ENCODE measurements at places on chromosomes 2 and 18. TPM values are rescaled to one million over a fixed set of nuclear protein-coding genes. Genes with fewer than 3 reads are reported as not detected.

ENOSF1 gene
- 48.7 TPM for total RNA-seq

SNED1 gene
- 9.6 TPM for total RNA-seq

TCF23 gene
- not detected for total RNA-seq

TSN gene
- total RNA-seq, result 70.4 TPM

KCNG2 gene
- total RNA-seq, result not detected

CYRIA gene
- total RNA-seq, result 3.9 TPM

CCDC102B gene
- total RNA-seq, result 2.3 TPM

B4GALT6 gene
- total RNA-seq, result 5.3 TPM

CPO gene
- not detected for total RNA-seq

TMEM169 gene
- total RNA-seq, result 0.58 TPM

HOXD12 gene
- not detected for total RNA-seq

BCL11A gene
- not detected for total RNA-seq

STK16 gene
- 39.6 TPM for total RNA-seq

MC4R gene
- not detected for total RNA-seq

RESP18 gene
- total RNA-seq, result not detected

GAD1 gene
- 4.3 TPM for total RNA-seq

FOXD4L1 gene
- 0.43 TPM for total RNA-seq

ZBTB7C gene
- not detected for total RNA-seq

DGKD gene
- total RNA-seq, result 43.1 TPM

CRYGD gene
- not detected for total RNA-seq

AGXT gene
- not detected for total RNA-seq

MC5R gene
- total RNA-seq, result not detected

IL1B gene
- total RNA-seq, result 1.4 TPM

TXNDC2 gene
- total RNA-seq, result 0.11 TPM

RFX8 gene
- total RNA-seq, result not detected

All from PC-9 (cell line).